ENCODE measurements at places on chromosomes 3 and 15.

DNA sequence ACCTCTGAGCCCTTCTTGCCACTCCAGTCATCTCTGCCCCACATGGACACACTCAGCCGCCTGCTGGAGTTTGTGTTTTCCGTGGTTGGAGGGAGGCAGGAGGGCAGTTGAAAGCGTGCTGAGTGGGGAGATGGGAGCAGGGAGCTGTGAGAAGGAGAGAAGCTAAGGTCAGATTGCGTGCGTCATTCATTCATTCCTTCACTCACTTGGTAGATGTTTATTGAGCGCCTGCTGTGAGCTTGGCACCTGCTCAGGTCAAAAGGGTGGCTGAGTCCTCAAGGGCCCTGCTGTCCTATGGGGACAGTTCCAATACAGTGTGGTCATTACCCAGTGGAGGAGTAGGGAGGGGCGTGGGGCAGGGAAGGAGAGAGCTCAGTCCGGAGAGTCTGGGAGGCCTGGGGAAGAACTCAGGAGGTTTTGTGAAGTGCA, 23.5 kb downstream of the LIMD1 start:
- DNase-seq: no peak

DNA sequence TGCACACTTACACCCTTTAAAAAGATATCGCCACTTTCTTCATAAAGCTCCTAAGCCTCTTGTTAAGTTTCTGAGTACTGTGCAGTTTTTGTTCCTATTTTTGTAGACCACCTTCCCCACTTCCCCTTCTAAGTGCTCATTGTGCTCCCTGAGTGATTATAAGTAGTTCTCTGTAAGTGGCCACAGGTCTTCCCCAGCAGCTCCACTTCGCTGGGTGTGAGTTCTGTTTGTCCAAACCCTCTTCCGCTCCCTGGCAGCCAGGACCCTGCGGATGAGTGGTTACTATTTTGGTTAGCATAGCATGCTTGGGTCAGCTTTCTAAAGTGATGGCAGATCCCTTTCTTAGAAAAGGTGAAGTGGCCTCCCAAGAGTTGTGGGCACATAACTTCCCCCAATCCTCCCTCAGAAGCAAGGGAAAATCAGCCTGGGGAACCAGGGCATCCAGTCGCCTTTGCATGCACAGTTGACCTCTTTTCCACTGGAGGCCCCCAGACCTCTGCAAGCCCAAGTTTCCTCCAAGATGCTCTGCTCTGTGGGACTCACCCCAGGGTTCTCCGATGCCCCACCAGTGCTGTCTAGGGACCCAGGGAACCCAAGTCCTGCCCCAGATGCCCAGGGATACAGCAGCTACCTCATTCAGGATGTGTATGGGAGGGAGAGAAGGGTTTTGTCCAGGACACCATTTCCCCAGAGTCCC, 69.6 kb downstream of the ATP10A start:
- DNase-seq: no peak

DNA sequence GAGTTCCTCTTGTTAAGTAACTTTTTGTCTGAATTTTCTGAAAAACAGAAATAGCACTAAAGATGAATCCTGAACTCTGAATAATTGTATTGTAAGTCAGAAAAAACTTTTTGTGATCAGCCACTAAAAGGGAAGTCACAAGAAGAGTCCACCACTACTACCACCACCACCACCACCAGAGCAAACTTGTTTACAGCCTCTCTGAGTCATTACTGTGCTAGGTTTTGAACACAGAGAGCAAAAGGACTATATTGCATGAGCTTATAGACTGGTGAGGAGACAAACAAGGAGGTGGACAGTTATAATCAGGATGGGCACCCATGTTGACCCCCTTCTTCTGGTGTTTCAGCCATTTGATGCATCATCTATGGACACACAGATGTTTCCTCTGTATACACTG, 141.7 kb downstream of the IL5RA start:
- no peak for DNase-seq

- DNase-seq: no peak
These were observed 41.9 kb downstream of the MEX3B start for GRCh38 chr15:82003916-82004315.

DNA sequence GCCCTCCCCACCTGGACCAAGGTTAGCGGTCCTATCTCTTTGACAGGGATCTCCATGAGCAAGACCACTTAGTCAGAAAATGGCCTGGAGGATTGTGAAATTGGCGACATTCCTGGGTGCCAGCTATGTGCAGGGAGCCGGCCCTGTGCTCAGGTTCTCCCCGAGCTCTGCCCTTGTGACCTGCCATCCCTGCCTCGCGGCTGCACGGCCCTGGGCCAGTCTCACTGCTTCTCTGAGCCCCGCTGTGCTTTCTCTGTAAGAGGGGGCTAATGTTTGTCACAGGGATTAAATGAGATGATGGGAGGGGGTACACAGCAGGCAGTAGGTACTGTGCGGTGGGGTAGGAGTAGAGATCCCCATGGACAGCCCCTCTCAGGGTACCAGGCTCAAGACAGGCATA, 14.9 kb downstream of the C3orf18 start:
- no peak for DNase-seq

DNA sequence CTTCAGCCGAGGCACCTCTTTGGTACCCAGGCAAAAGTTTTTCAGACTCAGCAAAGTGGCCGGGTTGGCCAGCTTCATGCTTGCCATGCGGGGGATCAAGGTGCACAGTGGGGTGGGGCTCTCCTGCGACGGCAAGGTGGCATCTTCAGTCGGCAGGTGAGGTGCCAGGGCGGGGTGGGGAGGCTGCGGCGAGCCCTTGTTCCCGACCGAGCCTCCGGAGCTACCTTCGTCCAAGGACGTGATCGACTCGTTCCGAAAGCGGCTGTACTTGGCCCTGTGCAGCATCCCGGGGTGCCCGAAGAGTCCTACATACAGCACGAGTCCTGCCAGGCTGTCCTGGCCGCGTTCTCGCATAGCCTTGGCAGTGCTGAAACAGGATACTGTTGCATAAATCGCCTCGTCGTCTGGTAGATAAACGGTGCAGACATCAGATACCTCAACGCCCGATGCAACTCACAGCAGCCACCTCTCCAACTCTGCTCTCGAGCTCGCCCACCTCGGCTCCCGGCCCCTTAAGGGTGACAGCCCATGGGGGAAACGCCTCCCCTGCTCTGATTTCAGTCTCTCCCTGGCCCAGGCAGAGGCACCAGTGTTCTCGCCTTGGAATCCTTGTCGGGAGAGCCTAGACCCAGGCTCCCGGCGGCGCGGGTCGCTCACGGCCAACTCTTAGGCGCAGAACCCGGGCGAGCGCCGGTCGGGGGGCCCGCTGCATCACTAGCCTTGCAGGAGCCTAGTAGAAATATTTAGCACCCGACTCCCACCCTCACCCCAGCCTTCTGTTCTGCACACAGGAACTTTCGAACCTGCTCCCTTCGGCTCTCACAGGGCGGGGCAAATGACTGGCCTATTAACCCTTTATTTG, 826 bp downstream of the SHC4 start:
- DNase-seq: no peak

All from stimulated activated CD8-positive, alpha-beta memory T cell treated with anti-CD3 and anti-CD28 coated beads, Interleukin-7, amount 100 ng/mL, for 1 hour (primary cell).